ENCODE measurements at places on chromosomes 6 and 20.

- no peak for DNase-seq
Measured at GRCh38 chr6:110558575-110558974, 82.2 kb upstream of the SLC22A16 start.

DNA sequence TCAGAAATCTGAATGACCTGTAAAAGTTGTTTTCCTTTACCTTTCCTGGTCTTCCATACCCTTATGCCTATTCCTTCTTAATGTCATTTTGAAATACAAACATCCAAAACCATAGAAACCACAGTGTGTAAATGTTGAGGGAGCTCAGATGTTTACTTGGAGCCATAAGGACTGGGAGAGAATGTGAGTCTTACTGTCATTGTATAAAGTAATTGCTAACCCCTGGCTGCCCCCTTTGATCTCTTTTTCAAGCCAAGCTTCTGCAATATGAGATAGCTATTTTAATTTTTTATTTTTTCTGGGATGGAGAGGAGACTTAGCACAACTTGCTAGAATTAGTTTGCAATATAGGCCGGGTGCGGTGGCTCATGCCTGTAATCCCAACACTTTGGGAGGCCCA, 124.4 kb upstream of the AKIRIN2 start:
- no peak for DNase-seq

- no peak for DNase-seq
Measured at GRCh38 chr6:39209360-39209811, 19.9 kb downstream of the KCNK5 start.

DNA sequence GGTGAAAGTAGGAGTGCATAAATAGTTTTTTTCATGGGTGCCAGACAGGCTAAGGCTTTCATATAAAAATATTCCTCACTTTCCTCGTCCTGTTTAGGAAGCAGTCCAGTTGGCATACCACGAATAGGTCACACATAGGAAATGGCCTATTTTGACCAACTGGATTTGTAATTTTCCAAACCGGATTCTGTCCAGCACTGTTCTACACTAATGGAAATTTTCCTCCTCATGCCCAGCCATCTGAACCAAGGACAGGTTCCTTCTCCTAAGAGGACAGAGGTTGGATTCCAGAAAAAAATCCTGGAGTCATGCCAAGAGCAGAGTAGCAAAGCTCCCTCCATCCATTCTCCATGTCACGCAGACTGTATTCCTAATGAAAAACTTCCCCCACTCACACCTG, 43.1 kb downstream of the PANK2 start:
- DNase-seq: no peak

DNA sequence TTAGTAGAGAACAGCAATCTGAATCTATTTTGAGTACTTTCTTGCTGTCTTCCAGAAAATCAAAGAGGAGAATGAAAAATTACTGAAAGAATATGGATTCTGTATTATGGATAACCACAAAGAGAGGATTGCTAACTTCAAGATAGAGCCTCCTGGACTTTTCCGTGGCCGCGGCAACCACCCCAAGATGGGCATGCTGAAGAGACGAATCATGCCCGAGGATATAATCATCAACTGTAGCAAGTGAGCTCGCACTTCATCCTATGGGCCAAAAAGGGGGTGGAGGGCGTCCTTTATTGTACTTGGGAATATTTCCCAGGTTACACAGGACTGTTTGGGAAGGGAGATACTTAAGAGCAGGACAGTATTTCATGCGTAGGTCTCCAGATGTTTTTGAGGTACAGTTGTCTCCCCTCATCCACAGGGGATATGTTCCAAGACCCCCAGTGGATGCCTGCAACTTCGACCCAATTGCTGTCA, 37.3 kb upstream of the PLCG1 start:
- DNase-seq: no peak

DNA sequence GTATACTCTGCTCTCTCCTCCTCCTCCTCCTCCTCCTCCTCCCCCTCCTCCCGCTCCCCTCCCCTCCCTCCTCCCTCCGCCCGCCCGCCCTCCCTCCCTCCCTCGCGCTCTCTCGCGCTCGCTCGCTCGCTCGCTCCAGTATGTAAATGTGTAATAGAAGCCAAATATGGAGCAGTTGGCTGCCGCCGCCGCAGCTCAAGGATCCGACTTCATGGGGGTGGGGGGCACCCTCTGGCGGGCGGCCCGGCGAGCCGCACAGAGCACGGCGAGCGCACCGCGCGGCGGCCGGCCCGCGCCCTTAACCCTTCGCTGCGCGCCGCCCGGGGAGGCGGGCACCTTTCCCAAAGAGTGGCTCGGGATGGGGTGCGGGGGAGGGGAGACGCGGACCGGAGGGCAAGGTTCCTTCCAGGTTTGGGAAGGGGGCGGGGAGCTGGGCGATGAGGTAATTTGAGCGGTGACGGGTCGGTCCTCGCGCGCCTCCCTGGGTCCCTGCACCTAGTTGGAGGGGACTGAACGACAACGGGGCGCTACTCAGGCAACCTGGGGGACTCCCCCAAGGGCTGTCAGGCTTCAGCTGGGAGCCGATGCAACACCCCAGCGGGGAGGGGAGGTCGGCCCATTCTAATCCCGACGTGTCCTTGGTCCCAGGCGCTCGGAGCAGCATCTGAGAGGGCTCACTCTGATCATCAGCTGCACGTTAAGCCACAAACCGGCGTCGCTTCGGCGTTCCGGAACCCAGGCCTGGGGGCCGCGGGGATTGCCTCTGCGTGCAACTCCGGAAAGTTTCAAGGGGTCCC, 409 bp upstream of the ATXN1 start:
- DNase-seq: peak; percentile 89

- DNase-seq: no peak
Measured at GRCh38 chr6:51893366-51893765, 194.0 kb downstream of the PKHD1 start.

GRCh38 chr20:43538878-43539700, 19.7 kb upstream of the SGK2 start:
- DNase-seq: no peak

DNA sequence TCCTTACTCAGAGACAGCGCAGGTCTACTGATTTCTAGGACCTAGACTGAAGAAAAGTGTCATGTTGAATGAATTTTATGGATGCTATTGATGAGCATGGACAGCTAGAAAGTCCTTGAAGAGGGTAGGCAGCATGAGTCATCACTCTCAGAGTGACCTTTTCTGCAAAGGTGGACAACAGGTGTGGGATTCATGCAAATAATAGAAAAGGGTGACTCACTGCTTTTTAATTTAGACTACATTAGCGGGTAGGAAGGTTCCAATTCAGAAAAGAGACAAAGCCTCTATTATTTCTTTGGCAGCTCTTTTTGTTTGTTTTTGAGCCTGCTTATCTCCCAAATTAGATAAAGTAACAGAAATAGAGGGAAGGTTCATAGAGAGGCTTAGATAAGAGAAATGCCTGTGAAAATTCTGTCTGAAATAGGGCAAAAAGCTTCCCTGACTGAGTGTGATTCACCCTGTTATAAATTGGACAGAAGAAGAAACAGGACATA, 191.4 kb downstream of the TENT5A start:
- peak; percentile 38 for DNase-seq

DNA sequence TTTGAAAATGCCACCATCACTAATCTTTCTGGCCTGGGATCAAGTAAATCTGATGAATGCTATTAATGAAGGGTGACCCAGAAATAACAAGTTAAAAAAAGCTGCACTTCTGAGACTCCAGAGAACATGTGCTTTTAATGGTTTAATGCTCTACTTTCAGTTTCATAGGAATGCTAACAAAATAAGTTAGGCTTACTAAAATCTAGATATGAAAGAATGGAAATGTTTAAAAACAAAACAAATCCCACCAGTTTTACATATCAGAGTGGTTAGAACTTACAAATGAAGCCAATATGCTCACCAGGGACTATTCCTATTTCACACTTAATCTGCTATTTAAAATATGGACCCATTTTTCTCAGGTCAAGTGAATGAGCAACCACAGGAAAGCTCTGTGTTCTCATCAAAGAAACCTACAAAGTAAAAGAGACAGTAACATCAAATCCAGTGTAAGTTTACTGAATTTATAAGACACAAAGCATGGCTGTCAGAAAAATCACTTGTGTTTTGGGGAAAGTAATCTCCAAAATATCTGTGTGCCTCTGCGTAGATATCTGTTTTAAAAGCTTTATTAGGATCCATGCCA, 40.3 kb downstream of the FYN start:
- DNase-seq: no peak

DNA sequence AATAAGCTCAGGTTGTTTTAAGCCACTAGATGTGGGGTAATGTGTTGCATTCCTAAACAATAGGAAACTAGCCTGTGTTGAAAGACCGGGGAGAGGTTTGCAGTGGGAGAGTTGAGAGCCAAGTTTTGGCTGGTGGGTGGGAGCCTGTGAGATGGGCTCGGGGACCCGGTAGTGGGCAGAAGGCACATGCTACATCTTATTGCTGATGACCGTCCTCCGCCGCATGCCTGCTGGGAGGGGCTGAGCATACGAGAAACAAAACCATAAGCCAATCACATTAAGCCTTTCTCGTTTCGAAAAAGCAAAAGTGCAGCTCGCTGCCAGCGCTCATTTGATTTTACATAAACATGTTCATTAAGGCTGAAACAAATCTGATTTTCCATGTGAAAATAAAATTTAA, 57.4 kb upstream of the MPC1 start:
- no peak for DNase-seq

GRCh38 chr6:53044071-53044470, 21.1 kb upstream of the FBXO9 start:
- no peak for DNase-seq

- no peak for DNase-seq
Measured at GRCh38 chr6:136228814-136229213, 21.3 kb downstream of the MTFR2 start.

- no peak for DNase-seq
Measured at GRCh38 chr6:7846966-7847818, 63.4 kb downstream of the TXNDC5 start.

GRCh38 chr6:6851059-6851948, 256.5 kb upstream of the RREB1 start:
- DNase-seq: peak; percentile 86

GRCh38 chr20:47202733-47203667, 153.5 kb downstream of the ZMYND8 start:
- DNase-seq: no peak
